Upper lobe of right lung (tissue), 1 donor: ENCODE measurements at places on chromosomes 5 and 9. TPM values are rescaled to one million over a fixed set of nuclear protein-coding genes. Genes with fewer than 3 reads are reported as not detected.

- DNase-seq, result no peak
These were observed 3.6 kb downstream of the TMC1 start for GRCh38 chr9:72524820-72525540.

GRCh38 chr9:134063088-134063570, 4.7 kb downstream of the BRD3 start:
- DNase-seq, result peak; percentile 62

GRCh38 chr9:89461265-89461664, 36.6 kb downstream of the SEMA4D start:
- peak; percentile 29 for DNase-seq

- no peak for DNase-seq
These were observed 190.6 kb upstream of the MAP3K1 start for GRCh38 chr5:56624751-56625150.

GRCh38 chr9:4640027-4640426, 22.1 kb upstream of the PLPP6 start:
- DNase-seq, result no peak

DNA sequence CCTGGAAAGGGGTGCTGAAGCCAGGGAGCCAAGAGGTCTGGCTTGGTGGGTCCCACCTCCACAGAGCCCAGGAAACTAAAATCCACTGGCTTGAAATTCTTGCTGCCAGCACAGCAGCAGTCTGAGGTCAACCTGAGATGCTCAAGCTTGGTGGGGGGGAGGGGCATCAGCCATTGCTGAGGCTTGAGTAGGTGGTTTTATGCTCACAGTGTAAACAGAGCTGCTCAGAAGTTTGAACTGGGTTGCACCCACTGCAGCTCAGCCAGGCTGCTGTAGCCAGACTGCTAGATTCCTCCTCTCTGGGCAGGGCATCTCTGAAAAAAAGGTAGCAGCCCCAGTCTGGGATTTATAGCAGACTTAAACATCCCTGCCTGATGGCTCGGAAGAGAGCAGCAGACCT, 55.5 kb upstream of the FBXL17 start:
- no peak for DNase-seq

GRCh38 chr5:88826646-88827585, 56.1 kb downstream of the MEF2C start:
- no peak for DNase-seq

GRCh38 chr5:95899006-95899405, 62.6 kb downstream of the ELL2 start:
- no peak for DNase-seq

DNA sequence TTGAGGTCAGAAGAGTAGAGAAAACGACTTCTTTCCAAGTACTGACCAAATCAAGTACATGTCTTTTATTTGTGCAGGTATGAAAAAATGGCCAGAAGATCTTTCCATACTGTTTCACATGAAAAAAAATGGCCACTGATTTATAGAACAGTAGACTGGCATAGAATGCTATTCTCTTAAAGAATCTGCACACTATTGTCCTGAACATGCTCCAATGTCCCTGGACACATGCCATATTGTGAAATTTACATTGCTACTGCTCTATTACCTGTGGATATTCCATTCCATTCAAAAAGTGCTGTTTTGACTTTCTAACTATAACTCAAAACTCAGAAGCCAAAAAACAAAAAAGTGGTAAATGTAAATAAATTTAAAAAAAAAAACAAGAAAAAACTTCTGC, 60.6 kb downstream of the FBXL17 start:
- DNase-seq, result no peak

DNA sequence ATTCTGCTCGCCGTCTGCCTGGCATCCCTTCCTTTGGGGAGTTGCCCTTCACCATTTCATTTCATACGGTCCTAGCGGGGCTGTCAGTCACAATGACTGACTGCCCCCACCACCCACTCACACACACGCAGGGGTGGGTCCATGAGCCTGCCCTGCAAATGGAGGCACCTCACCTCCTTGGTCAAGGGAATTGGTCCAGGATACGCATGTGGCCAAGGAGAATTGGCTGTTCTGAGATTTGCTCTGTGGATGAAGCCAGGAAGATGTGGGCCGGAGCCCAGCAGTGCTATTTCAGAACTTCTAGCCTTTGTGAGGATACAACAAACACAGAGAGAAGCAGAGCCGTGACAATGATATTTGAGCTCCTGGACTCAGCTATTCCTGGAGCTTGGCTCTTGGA, 17.0 kb downstream of the C1QTNF2 start:
- no peak for DNase-seq

GRCh38 chr5:6350277-6351090, 27.9 kb downstream of the MED10 start:
- no peak for DNase-seq

- DNase-seq, result peak; percentile 21
These were observed 28.2 kb upstream of the HAND1 start for GRCh38 chr5:154506049-154506715.

DNA sequence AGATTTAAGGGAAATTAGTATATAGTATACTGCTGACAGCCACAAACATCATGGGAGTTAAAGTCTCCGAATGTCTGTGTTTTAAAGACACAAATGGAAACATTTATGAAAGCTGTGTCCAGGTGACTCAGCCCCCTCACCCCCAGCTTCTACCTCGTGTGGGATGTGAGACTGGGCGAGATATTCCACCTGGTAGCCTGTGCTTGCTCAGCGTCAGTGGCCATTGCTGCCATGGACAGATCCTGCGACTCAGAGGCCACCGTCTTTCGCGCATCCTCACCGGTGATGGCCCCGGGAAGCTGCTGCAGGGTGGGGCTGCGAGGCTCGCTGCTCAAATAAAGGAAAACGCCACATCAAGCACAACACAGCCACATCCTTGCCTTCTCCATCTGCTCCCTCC, 31.2 kb upstream of the EXOC3 start:
- peak; percentile 20 for DNase-seq

DNA sequence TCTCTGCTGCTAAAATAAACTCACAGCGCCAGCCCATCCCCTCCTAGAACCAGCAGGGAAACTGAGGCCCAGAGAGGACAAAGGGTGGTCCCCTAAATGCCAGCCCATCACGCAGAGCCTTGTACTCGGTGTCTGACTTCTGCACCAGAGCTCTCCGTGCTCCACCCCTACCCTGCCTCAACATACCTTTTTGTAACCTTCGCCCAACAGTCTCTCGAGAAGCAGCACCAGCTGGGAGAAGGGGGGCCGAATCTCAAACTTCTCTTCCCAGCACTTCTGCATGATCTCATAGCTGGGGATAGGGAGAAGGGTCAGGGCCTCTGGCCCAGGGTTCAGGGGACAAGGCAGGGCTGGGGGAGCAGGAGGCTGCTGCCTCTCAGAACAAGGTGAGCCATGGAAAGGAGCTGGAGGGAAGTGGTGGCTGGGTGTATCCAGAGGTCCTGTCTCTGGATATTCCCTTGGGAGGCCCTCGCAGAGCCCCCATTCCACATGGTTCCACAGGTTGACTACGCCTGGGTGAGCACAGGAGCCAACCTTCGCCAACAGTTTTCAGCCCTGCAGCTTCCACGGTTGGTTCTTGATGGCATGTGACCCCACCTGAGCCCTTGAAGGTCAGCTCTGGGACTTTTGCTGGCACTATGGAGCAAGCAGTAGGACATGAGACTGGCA, 32.3 kb upstream of the CSF1R start:
- DNase-seq, result peak; percentile 32

DNA sequence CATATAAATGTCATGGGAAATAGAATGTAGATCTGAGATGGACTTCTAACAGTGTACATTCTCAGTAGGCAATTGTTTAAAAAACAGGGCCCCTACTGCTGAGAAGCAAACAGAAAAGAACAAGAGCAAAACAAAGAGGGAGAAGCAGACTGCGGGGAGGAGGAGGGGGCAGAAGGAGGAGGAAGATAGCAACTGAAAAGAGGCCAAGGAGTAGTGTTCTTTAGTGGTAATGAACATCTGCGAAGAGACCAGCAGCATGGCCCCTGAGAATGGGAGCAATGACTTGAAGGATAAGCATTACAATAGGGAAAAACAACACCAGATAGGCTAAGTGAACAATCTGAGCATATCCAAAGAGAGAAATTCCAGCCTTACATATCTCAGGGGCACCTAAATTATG, 36.8 kb downstream of the HAPLN1 start:
- no peak for DNase-seq

DNA sequence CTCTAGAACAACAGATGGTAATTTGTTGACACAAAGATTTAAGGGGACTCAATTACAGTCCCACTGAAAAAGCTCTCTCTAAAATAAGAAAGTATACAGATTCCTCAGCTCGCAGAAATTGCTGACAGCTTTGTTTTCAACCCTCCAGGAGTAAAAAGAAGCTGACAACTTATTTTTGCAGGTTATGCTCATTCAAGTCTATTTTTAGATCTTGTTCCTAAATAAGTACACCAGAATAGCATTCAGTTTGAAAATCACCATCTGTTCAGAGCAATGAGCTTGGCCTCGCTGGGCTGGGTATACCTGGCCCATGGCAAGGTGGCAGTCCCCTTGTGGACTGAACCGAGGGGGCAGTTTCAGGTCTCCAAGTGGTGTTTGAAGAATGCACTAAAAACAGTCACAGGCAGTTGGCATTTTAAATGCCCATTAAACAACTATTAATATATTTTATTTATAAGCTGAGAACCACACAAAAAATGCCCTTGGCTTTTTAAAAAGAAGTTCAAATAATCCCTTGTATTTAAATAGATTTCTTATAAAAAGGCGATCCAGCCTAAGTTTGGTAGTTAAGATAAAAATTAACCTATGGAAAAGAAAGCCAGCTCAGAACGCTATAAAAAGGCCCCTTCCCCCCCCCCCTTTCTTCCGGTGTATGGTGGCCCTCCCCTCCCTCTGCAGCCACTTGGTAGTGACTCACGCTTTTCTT, 169.2 kb downstream of the AUH start:
- no peak for DNase-seq

- no peak for DNase-seq
These were observed 7.0 kb downstream of the HEMGN start for GRCh38 chr9:97930972-97931371.

DNA sequence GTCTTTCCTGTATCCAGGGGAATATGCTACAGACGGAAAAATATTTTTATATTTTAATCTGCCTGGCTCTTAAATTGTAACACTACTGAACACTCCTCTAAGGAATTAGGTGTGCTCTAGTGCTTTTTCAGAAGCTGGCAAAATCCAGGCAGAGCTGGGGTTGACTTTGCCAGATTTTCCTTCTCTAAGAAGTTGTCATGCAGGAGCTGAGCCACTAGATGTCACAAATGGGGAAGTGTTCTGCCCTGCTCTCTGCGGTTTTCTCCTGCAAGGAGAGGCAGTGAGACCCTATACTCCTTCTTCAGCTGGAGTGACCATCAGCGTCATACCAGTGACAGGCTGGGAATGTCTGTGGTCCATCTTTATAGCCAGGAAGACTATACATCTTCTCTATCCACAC, 112.5 kb downstream of the HAPLN1 start:
- DNase-seq, result no peak

GRCh38 chr9:37238122-37238521, 117.7 kb downstream of the ZCCHC7 start:
- no peak for DNase-seq

GRCh38 chr5:113503146-113503545, 10.3 kb upstream of the YTHDC2 start:
- DNase-seq, result no peak

Gene SREK1IP1
- total RNA-seq, result 22.1 TPM

Gene TAF11L13
- not detected for total RNA-seq

Gene BRD3
- total RNA-seq, result 38.4 TPM

Gene HRH2
- total RNA-seq, result 8.2 TPM

Gene SLC36A3
- not detected for total RNA-seq

Gene GLRA1
- total RNA-seq, result not detected

Gene CA9
- 0.55 TPM for total RNA-seq

Gene MEIKIN
- not detected for total RNA-seq

Gene CCDC171
- 3.0 TPM for total RNA-seq

Gene CER1
- total RNA-seq, result not detected

Gene C9
- total RNA-seq, result not detected

Gene MOB3B
- 17.8 TPM for total RNA-seq

Gene TMEM215
- not detected for total RNA-seq
